ENCODE measurements at places on chromosomes 12 and 14.

GRCh38 chr14:69571449-69572029 is 3.1 kb downstream of the CCDC177 start:
- no peak for DNase-seq

GRCh38 chr12:8914716-8915526 is 612 bp downstream of the PHC1 start:
- peak; percentile 26 for DNase-seq

DNA sequence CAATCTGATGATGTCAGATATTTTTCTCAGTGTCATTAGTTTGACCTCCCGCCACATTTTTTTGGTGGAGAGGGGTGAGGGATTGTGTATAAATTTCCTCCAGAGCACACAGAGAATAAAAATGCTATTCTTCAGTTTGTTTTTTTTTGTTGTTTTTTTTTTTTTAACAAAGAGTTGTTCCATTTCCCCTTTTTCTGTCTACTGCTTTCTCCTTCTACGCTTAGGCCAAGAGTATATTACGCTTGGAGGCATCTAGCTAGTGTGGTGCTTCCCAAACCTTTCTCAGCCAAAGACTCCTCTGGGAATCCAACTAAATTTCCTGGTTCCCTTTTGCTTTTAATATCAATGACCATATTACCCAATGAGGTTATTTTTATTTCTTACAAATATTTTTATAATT is 465.6 kb downstream of the ZFP36L1 start:
- DNase-seq = no peak

GRCh38 chr12:85998074-85998473 is 124.0 kb downstream of the NTS start:
- DNase-seq = no peak

GRCh38 chr12:132071040-132071810 is 72.9 kb downstream of the DDX51 start:
- no peak for DNase-seq

DNA sequence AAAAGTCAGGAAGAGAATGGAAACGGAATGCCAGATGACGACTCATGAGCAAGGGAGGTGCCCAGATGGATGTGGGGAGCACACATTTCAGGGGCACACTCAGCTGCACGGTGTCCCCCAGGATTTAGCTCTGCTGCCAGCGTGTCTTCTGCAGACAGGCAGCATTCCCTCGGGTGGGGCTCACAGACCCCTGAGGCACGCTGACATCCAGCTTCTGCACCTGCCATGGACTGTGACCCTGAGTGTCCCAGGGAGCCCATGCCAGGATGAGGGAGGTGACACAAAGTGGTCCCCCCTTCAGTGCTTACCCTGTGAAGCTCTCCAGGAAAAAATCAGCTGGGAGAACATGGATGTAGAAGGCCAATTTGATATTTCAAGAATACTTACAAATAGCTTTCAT is 84.2 kb downstream of the PIWIL1 start:
- no peak for DNase-seq

- no peak for DNase-seq
These were observed 723 bp upstream of the LRP10 start for GRCh38 chr14:22870811-22871223.

DNA sequence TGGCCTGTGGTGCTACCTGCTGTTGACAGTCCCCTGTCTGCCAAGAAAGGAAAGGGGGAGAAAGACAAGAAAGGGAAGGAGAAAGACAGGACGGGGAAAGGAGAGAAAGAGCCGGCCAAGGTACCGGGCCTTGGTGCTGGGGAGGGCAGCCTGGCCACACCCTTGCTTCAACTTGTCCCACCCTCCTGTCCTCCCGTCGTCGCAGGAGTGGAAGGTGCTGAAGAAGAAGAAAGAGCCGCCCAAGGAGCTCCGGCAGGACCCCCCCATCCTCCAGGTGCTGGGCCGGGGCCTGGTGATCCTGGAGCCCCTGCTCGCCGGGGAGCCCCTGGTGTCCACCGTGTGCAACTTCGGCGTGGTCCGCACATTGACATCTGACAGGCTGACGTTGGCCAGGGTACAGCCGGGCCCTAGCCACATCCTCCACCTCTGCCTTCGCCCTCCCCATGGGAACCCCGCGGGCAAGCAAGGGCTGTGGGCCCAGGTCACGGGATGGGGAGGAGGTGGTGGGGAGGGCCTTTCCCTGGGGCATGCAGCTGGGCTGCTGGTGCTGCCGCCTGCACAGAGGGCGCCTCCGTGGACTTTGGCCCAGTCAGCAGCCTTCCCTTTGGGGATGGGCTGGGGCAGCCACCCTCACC is 2.9 kb upstream of the B3GNT4 start:
- DNase-seq = peak; percentile 80

DNA sequence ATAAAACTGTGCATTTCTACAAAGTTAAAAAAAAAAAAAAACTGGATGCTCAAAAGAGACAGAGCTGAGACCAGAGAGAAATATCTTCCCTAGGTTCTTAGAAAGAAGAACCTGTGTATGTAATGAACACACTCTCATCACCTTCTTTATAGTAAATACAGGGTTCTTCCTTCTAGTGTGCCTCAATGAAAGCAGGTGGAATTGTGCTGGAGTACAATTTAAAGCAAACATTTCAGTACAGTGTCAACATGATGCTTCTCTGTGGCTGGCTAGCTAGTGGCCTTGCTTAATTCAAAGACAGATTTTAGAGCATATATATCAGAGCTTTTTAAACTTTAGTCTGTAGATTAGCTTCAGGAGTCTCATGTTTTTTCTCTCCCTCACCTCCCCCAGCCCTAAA is 249.8 kb upstream of the ARHGAP5 start:
- DNase-seq = no peak
